ENCODE measurements at places on chromosomes 4 and X.

- DNase-seq: no peak
Observed at GRCh38 chrX:104255465-104255864, 732 bp upstream of the ESX1 start.

DNA sequence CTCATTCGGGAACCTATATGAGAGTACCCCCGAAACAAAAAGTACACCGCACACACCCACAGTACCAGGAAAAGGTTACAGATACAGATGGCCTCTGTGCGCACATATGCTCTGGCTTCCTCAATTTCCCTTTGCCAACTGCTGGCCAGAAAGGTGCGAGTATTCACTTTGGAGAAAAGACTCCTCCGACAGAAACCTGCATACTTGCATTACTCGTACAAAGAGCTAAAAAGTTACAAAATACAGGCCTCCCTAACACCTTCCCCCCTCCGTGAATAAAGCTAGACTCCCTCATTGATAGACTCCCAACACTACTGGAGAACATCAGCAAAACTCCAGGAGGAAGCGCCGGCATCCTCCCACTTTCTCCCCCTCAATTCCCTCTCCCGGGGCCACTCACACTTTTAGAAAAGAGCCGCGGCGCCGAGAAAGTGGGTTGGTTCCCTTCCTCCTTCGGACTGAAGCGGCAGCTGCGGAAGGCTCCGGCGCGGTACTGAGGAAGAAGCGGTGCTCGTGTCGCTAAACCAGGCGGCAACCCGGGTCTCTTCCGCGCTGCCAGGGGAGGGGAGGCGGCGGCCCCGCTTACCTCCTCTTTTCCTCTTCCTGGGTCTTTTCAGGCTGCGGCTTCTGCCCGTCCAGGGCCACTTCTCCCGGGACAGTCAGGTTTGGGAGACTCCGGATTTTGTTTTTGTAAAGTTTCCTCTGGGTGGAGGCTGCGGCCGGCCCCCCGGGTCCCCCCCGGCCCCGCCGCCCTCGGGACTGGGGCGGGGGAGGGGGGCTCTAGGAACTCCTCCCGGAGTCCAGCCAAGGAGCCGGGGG, 1.1 kb downstream of the FBXW7 start:
- peak; percentile 30 for DNase-seq

DNA sequence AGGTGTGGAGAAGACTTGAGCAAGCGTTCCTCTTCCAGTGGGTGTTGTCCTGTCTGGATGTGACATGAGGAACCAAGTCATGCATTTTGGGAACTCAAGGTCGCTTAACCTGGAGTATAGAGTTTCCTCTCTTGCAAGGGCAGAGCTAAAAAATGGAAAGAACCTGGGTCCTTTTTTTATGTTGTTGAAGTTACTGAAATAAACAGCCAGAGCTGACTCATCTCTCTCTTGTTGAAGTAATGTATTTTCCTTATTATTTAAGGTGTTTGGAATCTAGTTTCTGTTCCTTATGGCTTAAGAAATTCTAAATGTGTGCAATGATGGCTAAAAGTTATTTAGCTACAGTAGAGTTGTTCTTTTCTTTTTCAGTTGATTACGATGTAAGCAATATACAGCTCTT, 314.5 kb downstream of the CAMK2D start:
- DNase-seq: no peak

DNA sequence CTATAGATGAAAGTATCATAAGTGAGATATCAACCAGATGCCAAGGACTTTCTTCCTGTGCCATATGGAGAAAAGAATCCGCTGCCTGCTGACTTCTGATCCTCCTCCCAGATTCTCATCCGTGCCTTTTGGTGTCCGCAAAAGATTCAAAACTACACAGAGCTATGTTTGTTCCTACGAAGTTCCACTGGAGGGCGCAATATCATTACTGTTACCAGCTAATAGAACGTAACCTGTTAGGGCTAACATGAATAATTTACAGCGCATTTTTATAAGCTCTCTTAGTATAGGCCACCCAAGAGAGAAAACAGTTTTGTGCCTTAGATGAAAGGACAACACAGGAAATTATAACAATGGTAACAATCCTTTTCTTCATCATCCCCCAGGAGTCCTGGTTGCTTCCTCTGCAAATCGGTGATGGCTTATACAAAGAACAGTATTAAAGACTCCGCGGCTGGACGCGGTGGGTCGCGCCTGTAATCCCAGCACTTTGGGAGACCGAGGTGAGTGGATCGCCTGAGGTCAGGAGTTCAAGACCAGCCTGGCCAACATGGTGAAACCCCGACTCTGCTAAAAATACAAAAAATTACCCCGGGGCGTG, 22.8 kb upstream of the CENPVL3 start:
- peak; percentile 41 for DNase-seq

DNA sequence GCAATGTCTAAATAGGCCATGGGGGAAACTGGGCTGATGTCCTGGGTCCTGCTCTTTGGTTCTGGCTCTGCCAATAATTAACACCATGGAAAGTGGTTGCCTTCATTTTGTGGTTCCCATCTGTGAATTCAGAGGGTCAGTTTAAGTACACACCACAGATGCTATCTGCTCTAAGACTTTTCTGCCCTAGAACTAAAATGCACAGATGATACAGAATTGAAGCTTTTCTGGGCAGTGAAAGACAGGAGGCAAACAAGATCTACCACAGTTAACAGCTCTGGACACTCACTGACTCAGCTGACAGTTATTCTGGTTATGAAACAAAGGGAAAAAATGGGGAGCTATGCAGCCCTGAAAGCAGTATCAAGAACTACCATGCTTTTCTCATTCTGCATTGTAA, 37.3 kb downstream of the APBB2 start:
- no peak for DNase-seq

DNA sequence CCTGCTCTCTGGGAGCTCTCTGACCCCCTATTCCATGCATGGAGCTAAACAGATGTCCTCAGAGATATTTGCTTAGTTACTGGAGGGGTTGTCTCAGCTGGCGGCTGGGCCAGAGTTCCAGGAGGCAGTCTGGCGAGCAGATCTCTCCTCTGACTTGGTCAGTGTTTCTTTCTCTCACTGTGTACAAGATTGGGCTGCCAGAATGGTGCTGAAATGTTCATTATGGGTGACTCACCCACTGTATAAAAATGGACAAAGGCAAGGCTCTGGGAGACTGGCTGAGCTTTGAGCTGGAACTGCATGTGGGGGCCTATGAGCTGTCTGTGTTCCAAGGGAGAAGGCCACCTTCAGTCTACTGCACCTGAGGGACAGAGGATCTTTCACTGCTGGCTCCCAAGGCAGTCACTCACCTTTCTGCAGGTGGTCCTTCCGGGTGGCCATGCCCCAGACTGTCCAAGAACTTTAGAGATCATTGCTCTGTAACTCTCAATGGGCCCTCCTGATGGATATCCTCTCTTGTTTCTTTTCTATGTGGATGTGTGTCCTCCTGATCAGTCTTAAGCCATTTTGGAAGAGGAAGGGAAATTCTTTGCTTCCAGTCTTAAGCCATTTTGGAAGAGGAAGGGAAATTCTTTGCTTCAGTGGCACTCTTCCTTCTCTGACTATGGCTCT, 88.2 kb downstream of the CFAP299 start:
- no peak for DNase-seq

- DNase-seq: no peak
Observed at GRCh38 chr4:148800940-148801339, 358.7 kb upstream of the NR3C2 start.

DNA sequence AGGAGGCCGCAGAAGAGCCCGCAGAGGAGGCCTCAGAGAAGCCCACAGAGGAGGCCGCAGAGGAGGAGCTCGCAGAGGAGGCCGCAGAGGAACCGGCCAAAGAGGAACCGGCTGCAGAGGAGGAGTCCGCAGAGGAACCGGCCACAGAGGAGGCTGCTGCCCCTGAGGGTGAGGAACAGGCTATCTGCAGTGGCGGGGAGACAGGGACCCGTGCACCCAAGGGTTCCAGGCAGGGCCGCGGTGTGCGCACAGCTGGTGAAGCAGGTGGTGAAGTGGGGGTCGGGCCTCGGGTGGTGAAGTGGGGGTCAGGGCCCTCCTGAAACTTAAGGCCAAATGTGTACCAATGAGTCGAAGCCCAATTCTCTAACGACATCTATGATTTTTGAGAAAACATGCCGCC, 1.1 kb downstream of the CT47C1 start:
- no peak for DNase-seq

DNA sequence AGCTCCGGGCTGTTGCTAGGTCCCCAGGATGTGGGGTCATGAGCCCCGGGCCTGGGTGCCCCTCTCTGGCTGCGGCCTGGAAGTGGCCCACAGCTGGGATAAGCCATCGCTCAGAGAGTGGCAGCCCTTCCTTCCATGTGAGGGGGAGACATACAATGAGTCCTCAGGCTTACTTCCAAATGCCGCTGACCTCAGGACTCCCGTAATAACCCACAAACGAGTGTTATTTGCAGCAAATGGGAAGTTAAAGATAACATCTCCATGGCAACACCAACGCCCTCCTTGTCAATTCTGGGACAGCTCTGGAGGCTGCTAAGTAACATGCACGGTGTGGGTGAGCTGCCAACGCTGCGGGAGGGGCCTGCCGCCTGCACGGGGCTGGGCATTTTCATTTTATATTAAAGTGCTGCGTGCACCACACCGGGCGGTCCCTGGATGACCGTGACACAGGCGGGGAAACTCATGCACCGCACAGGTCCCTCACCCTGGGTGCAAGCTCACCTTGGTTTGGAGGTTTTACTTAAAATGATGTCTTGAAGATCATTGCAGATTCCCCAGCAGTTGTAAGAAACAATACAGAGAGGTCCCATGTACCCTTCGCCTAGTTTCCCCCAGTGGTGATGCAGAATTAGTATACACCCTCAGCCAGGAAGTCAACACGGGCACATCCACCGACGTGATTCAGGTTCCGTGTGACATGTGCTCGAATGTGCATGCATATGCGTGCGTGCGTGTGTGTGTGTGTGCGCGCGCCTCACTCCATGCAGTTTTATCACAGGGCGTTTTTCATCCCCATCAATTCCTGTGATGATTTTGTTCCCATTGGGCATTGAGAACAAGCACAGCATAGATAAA, 79.4 kb downstream of the ABLIM2 start:
- DNase-seq: peak; percentile 87

DNA sequence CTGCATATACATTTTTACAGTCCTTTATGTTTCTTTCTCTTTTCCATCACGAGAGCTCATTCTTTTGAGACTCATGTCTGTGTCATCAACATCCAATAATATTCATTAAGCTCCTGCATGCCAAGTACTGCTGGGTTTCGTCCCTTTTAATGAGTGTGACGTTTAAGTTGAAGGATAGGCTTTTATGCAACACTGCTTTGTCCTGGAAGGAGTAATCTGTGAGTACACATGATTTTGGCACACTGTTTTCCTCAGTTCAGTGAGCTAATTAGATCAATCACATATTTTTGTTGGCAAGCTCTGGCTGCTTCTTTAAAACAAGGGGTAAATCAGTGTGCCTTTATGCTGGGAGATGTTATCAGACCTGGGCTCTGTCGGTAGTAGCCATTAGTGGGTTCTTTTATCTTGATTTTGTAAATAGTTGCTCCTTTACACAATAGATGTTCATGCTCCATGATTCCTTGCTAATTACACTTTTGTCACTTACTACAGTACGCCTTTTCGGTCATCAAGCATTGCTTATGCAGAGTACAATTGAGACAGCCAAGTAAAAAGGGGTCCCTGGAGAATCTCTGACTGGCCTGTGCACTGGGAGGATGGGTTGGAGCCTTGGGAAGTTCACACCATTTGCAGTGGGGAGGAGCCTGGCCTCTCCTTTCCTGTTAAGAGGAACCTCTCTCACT, 132.6 kb downstream of the FHIP1A start:
- DNase-seq: no peak

- DNase-seq: no peak
Observed at GRCh38 chrX:112678831-112679230, 907 bp downstream of the LHFPL1 start.

GRCh38 chrX:119105826-119106225, 21.8 kb downstream of the KIAA1210 start:
- no peak for DNase-seq

DNA sequence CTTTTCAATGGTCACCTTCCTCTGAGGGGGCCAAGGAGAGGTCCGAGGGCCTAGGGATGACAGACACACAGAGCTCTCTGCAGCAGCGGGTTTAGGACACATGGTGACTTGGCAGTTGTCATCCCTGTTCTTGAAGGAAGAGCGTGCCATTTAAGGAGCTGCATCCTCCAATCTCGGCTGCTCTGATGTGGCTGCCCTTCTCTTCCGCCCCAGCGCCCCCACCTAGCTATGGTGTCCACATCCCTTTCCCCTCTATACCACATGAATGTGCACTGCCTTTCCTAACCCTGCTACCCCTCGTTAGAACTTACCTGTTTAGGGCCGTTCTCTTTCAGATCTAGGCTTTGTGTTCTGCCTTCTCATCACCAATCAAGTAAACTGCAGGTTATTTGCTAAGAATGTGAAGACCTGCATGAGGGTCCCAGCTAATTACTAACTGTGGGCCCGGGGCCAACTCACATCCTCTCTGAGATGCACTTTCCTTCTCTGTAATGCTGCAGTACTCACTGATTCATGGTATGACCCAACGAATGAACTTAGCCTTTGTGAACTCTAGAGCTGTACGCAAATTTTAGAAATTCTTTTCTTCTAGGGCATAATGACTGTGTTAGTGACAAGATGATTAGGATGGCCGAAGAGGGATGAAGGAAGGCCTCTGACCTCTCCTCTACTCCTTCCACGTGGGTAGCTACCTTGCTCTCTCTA, 38.2 kb downstream of the CHST7 start:
- no peak for DNase-seq

GRCh38 chr4:38581426-38582106, 82.4 kb upstream of the KLF3 start:
- DNase-seq: no peak

DNA sequence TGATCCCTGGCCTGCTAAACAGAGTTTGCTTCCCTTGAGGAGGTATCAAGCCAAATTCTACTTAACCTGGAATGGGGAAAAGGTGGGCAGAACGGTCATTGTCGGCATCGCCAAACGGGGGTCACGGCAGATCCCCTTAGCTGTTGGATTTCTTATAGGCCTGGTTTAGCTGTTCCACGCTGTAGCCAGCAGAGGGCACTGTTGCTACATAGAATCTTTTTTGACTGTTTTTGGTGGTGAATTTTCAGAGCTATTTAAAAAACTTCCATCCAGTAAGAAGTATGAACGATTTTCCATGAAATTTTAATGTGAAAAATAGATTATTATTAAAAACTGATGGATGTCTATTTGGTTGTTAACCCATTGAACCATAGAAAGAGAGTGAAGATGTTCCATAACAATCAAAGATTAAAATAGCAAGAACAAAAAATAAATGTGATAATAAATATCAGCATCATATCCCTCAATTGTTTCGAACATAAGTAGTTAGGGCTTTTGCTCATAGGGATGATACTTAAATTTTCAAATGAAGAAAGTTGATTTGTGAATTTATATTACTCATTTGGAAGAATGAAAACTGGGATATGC, 56.6 kb downstream of the LINC00632 start:
- DNase-seq: peak; percentile 51

DNA sequence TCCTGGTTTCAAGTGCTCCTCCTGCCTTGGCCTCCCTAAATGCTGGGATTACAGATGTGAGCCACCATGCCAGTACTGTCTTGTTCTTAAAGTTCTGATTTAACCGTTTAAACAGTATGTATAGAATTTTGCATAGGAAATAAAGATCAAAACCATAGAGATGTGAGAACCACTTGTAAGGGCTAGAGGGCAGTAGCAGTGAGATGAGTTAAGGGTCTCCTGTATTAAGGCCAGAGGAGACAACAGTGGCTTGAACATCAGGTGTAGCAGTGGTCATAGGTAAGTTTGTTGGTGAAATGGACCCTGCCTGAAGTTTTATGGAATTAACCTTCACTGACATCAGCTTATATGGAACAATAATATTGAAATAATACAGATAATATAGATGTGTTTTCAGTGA, 155.7 kb downstream of the SLC4A4 start:
- no peak for DNase-seq

- no peak for DNase-seq
Observed at GRCh38 chr4:7795983-7796382, 143.7 kb downstream of the AFAP1 start.
